Activated CD4-positive, alpha-beta T cell treated with anti-CD3 and anti-CD28 coated beads for 4 hours (primary cell): ENCODE measurements at places on chromosomes 13 and 19.

DNA sequence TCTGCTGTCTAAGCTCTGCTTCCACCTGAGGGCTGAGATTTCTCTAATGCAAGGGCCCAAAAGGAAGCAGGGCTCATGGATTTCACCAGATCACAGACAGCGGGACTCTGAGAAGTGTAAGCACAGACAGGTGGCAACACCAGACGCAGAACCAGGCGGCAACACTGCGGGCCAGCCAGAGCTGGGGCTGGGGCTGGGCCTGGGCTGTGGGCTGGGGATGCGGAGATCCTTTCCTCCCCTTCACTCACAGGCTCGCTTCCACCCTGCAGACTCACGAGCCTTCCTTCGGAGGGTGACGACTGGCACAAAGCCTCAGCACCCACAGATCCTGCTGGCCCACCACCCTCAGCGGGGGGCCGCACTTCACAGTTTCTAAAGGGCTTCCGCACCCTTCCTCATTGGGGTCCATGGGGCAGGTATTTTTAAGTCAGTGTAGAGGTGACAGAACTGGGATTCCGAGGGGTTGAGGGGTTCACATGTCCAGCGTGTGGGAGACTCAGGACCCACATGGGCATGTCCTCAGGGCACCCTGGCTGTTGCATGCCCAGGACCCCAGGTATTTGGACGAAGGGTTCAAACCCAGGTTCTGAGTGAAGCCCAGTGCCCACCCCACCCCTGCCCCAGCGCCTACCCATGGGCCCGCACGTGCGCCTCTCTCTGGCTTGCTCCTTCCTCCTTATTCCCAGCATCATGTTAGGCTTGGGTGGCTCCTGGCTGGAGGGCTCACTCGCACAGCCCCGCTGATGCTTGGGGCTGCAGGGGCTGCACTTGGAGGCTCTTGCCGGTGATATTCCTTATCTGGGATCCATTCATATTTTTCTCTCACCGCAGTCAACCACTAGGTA lies 137.3 kb upstream of the GPR12 start:
- no peak for DNase-seq

DNA sequence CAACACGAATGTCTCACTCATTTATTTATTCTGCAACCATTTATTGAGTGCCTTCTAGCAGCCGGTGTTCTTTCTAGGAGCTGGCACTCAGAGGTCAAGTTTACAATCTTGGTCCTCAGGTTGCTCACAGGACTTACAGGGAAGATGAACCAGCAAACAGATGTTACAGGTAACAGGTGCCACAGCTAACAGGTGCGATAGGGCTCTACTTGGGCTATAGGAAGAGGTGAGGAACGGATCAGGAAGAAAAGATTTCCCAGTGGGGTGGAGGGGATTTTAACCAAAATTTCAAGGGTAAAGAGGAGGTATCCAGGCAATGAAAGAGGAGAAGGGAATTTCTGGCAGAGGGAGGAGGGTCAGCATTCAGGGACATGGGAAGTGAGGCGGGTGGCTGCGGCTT lies 87.3 kb upstream of the FARP1 start:
- no peak for DNase-seq

DNA sequence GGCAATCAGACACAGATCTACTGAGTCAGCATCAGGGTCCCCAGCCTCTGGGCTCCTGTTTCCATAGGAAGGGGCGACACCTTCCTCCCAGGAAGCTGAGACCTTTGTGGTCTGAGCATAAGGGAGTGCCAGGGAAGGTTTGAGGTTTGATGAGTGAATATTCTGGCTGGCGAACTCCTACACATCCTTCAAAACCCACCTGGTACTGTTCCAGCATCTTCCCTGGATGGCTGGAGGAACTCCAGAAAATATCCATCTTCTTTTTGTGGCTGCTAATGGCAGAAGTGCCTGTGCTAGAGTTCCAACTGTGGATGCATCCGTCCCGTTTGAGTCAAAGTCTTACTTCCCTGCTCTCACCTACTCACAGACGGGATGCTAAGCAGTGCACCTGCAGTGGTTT lies 9.2 kb downstream of the INSL3 start:
- no peak for DNase-seq

DNA sequence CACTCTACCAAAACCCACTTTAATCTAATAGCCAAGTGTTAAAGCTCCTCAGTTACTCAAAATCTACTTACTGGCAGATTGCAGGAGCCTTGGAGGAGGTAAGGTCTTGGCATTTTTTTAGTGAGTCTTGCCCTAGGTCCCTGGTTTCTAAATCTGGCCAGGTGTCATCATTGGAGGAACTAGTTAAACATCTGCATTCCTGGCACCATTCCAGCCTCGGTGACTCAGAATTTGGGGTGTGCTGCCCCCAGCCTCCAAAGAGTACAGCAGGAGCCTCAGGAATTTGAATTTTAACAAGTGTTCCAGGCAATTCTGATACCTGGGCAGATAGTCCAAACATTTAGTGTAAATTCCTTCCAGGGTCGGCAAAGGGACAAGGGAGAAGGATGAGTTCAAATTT lies 37.4 kb downstream of the KLF5 start:
- peak; percentile 4 for DNase-seq

DNA sequence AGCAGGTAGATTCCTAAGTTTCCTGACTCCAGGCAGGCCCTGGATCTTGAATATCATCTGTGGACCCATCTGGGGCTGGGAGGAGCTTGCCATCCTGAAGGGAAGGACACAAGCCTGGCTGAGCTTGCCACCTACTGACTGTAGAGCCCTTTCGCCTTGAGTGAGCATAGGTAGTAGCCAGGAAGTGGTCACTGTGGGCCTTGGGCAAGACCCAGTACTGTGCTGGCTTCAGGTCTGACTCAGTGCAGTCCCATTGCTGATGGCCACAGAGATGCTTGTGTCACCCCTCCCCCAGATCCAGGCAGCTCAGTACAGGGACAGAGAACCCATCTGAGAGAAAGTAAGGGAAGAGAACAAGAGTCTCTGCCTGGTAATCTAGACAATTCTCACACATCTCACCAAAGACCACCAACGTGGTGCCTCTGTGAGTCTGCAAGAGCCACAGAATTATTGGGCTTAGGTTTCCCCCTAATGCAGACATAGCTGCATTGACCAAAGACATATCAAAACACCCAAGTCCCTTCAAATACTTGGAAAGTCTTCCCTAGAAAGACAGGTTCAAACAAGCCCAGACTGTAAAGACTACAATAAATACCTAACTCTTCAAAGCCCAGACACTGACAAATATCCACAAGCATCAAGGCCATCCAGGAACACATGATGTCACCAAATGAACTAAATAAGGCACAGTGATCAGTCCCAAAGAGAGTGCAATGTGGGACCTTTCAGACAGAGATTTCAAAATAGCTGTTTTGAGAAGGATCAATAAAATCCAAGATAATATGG lies 108.2 kb upstream of the WASF3 start:
- DNase-seq, result no peak
